AG10803 (cell line): ENCODE measurements at places on chromosomes 11 and 22.
A peak's percentile ranks its signal among the peaks of the same experiment; 100 is the strongest.

DNA sequence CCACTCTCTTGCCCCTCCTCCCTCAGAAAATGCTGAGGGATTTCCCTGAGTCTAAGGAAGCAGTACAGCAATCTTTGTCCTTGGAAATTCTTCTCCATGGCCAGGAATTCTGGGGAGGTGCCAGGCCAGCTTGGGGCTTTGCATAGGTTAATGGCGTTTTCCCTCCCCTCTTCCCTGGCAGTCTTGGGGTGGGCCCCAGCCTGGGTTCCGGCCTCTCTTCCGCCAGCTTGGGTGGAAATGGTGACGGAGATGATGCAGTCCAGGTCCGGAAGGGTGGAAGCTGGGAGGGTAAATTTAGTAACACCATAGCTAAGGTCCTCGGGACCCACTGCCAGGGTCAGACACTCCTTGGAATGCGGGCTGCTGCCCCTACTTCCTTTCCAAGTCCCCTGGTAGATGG lies 5.0 kb downstream of the PHLDB1 start:
- no peak for DNase-seq

DNA sequence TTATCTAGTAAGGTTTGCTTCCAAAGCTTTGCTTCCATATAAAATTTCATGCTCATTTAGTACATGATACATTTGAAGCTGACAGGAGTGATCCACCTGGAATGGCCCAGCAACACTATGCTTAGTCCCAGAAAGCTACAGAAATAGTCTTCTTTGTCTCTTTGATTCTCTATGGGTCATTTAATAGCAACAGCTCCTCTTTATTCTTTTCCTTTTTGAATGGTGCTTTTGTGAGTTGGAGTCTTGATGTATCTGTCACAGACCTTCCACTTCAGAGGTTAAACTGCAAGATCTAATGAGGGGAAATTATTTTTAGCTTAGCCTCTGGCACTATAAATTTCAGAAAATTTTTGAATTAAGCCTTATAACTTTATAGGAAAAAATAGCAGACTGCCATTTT lies 509.5 kb downstream of the KCNA4 start:
- DNase-seq = no peak

GRCh38 chr11:117289795-117290194 lies 1.4 kb upstream of the BACE1-AS start:
- no peak for DNase-seq

GRCh38 chr11:86687185-86687778 lies 14.9 kb upstream of the ME3 start:
- no peak for DNase-seq

- peak; percentile 46 for DNase-seq
Observed at GRCh38 chr11:36385121-36385970, 89.3 kb downstream of the PRR5L start.
